Cortex of kidney (tissue), 1 donor: ENCODE measurements at places on chromosomes 16 and 17.

DNA sequence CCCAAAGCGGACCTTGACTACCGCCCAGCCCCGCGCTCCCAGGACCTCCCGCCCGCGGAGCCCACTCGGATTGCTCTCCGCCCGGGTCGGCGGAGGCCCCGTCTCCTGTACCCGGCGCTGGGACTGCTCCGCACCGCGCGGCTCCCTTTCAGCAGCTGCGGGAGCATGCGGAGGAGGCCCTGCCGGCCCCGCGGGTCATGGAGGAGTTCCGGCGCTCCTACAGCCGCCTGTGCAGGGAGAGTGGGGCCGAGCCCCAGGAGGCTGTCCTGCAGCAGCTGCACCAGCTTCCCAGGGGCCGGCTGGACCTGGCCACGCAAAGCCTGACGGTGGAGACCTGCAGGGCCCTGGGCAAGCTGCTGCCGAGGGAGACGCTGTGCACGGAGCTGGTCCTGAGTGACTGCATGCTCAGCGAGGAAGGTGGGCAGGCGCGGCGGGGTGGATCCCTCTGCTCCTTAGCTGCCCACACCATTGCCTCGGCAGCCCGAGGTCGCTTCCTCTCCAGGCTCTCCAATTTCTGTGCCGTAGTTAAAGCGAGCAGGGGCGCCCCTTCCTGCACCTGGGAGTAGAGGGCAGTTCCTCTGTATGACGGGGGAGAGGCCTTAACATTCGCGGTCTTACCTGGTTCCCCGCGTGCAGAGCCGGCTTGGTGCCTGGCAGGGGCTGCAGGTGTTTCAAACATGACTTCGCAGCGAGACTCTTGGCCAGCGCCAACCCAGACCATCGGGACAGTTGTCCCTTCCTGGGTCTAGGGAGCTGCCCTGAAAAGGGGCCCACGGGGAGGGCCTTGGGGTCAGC is 539 bp downstream of the LRRC45 start:
- no peak for DNase-seq

GRCh38 chr17:15966183-15966878 is 21.4 kb downstream of the ADORA2B start:
- no peak for DNase-seq

GRCh38 chr17:67559381-67559966 is 158.3 kb upstream of the NOL11 start:
- DNase-seq = no peak

DNA sequence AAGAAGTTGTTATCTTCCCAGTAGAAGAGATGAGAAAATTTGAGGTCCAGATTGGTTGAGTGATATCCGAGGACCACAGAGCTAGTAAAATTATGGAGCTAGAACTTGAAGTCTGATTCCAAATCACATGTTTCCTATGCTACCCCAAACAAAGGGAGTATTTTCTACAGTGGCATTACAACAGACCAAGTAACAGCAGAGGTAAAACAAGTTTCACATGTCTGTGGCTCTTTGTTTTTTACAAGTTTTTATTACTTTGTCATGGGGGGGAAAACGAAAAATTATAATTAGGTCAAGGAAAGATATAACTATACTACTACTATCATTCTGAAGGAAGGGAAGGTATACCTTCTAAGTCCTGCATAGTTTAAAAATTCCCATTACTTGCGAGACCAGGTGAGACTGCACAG is 49.4 kb downstream of the KANSL1 start:
- no peak for DNase-seq

DNA sequence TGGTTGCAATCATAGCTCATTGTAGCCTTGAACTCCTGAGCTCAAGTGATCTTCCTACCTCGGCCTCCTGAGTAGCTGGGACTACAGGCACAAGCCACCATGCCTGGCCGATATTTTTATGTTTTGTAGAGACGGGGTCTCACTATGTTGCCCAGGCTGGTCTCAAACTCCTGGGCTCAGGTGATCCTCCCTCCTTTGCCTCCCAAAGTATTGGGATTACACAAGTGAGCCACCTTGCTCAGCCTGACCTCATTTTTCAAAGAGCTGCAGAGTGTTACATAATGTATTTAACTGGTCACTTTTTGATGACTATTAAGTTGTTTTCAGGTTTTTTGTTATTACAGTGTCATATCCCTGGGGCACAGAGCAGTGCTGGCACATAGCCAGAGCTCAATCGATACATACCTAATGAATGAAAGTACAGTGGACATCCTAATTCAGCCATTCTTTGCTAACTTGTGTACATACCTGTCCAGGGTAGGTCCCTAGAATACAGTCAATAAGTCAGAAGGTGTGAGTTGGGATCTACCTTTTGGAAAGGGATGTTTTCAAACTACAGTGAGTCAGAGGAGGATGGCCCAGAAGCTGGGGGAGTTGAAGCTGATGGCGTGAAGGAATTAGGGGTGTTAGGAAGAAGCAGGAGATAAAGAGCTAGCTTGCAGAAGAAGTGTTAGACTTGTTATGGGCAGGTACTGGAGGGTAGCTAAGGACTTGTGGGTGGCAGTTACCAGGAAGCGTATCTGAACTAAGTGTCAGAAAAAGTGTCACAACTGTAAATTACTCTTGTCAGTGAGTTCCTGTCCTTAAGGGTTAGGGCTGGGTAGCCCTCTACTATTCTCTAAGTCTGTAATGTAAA is 20.1 kb upstream of the CYLD start:
- DNase-seq = no peak

- no peak for DNase-seq
These were observed 348.7 kb upstream of the TNRC6C start for GRCh38 chr17:77609553-77610517.

GRCh38 chr16:89925596-89926079 is 2.5 kb downstream of the TUBB3 start:
- DNase-seq = no peak

DNA sequence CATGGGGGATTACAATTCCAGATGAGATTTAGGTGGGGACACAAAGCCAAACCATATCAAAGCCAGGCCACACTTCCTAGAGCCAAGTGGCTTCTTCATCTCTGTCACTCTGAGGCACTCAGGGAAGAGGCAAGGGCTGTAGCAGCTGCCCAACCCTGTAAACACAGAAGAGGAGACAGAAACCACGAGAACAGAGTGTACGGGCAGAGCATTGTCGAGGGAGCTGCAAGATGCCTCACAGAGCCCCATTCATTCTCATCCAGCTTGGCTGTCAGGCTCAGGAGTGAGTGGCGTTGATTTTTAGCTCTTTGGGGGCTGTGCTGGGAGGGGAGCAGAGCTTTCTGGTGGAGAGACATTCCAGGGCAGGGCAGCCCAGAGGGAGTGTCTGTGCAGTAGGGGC is 117.2 kb upstream of the SALL1 start:
- no peak for DNase-seq

- no peak for DNase-seq
These were observed 62.6 kb upstream of the TEKT1 start for GRCh38 chr17:6894206-6894528.

DNA sequence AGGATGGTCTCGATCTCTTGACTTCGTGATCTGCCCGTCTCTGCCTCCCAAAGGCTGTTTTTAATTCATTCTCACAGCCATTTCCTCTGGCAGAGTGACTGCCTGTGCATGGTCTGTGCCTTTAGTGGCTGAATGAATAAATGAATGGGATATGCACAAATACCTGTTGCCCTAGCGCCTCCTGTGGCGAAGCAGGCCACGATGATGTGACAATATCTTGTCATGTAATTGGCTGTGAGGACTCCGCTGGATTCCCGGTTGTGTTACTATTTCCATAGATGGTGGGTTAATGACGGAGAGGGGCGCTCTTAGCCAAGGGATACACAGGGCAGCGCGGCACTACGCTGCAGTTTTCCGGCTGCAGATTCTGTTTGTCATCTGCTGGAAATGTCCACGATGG is 26.8 kb upstream of the ENDOV start:
- DNase-seq = no peak
